Endothelial cell (in vitro differentiated cells): ENCODE measurements at places on chromosomes 5 and 9.

GRCh38 chr5:54098267-54098666, 212.1 kb downstream of the ARL15 start:
- no peak for DNase-seq

GRCh38 chr9:132026932-132027585, 52.6 kb downstream of the MED27 start:
- DNase-seq: no peak

DNA sequence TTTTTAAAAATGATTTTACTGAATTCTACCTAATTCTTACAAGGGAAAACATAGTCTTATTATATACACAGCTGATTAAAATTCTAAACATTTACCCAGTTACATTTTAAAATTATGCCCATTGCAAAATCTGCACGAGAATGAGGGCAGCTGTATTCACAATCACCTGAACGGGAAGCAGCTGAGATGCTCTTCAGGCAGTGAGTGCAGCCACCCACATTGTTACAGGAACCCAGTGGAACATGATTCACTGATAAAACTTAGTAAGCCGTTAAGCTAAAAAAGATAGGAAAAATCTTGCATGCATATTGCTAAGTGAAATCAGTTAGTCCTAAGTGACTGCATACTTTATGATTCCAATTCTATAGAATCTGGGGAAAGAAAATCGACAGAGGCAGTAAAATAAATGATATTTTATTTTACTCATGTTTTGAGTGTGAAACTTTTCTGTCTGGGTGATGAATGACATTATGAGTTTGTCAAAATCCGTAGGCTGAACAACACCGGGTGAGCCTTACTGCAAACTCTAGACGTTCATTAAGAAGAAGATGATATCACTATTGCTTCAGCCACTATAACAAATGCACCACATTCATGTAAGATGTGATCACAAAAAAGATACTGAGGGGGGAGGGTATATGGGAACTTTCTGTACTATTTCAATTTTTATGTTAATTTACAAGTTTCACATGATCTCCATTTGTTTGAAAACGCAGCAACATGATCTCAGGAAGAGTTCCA, 39.1 kb upstream of the FLT4 start:
- no peak for DNase-seq

GRCh38 chr5:172764861-172765765, 5.9 kb downstream of the DUSP1 start:
- peak; percentile 89 for DNase-seq

- no peak for DNase-seq
Observed at GRCh38 chr9:93008457-93008856, 50.0 kb upstream of the SUSD3 start.

DNA sequence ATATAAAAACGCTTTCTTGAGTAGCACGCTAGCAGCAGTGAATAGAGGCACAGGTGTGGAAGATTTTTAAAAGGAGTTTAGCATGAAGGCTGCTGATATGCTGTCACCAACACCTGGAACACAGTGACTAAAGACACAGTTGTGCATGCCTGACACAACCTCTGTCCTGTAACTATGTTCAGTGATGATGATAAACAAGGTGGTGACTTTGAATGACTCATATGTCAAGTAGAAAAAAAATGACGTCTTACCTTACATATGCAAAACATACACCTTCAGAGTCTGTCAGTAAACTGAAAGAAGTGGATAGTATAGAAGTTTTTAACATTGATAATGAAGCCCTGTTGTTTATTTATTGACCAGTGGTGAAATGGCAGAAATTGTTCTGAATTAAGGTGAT, 66.2 kb upstream of the ADCY2 start:
- DNase-seq: no peak
